ENCODE measurements at places on chromosomes 6 and 20. TPM values are rescaled to one million over a fixed set of nuclear protein-coding genes. Genes with fewer than 3 reads are reported as not detected.
A peak's percentile ranks its signal among the peaks of the same experiment; 100 is the strongest.

DNA sequence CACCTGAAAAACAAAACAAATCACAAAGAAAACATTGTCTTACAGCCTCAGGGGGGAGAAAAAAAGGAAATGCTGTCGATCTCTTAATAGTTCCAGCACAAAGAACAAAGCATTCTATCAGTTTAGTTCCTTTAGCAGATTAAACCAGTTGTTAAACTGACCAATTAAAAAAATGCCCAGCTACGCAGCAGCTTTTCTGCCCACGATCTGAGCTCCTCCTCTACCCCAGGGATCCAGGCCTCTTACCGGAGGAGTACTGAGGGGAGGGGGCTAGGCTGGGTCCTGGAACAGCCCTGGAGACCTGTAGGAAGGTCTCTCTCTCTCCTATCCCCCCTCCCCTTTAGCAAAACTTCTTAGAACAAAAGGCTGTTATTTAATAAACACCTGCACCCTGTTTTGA is 13.4 kb downstream of the PTK7 start:
- H3K4me1 ChIP-seq: peaks cover 35% of the 10 kb centered on the region
- DNase-seq: peak; percentile 54
- H3K27me3 ChIP-seq: no peaks in the 10 kb centered on the region
- H3K4me3 ChIP-seq: no peak overlapping the region
- peaks cover 2% of the 10 kb centered on the region for H3K36me3 ChIP-seq

GRCh38 chr6:136015531-136015930 is 164.0 kb downstream of the PDE7B start:
- peaks cover 4% of the 10 kb centered on the region for H3K4me1 ChIP-seq
- H3K27me3 ChIP-seq: no peaks in the 10 kb centered on the region
- no peak for DNase-seq
- no peak overlapping the region for H3K27ac ChIP-seq
- H3K4me3 ChIP-seq: no peak overlapping the region

DNA sequence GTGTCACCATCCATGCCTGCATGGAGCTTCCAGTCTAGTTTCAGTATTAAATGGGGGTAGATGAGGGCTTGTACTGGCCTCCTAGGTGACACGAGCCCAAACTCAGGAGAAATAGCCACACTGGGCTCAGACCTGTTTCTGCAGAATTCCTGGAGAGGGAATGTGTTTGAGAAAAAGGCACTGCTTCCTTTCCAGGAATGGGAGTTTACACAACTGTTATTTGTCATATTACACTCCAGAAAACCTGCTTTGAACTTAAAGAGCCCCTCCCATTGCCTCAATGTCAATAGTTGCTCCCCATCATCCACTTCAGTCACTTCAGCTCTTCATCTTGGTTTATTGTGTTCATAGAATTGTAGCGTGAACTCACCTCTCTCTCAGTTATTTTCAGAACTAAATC is 151.5 kb downstream of the CFAP61 start:
- no peak for DNase-seq
- no peak overlapping the region for H3K4me3 ChIP-seq
- no peaks in the 10 kb centered on the region for H3K27me3 ChIP-seq
- H3K27ac ChIP-seq: no peak overlapping the region
- peaks cover 3% of the 10 kb centered on the region for H3K4me1 ChIP-seq
- H3K36me3 ChIP-seq: no peaks in the 10 kb centered on the region

Gene STX11
- polyA plus RNA-seq: 62.7 TPM

Gene NKAIN4
- polyA plus RNA-seq: 0.10 TPM

Gene SNRNP48
- polyA plus RNA-seq: 4.6 TPM

DNA sequence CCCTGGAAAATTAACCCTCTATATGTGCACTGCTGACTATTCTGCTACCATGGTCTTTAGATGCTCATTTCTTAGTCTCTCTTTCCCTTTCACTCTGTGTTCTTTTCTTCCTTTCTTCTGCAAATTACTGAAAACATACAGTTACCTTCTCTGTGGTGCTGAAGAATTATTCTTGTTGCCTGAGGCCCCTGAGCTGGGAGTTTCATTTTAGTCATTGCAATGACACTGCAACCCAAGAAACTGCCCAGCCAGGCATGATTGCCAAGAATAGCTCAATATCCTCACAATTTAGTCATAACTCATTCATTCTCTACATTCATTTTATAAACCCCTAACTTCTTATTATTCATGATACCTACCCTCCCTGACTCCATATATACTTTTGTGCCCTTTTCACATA is 245.8 kb upstream of the RAB32 start:
- no peaks in the 10 kb centered on the region for H3K36me3 ChIP-seq
- no peaks in the 10 kb centered on the region for H3K27me3 ChIP-seq
- H3K27ac ChIP-seq: no peak overlapping the region
- H3K4me1 ChIP-seq: no peaks in the 10 kb centered on the region
- DNase-seq: no peak

Gene GABRR1
- polyA plus RNA-seq: not detected

Gene PTCRA
- 5.5 TPM for polyA plus RNA-seq

GRCh38 chr6:50823094-50823920 is 4.6 kb downstream of the TFAP2B start:
- no peak for DNase-seq
- no peak overlapping the region for H3K27ac ChIP-seq
- H3K36me3 ChIP-seq: no peaks in the 10 kb centered on the region
- peaks cover 9% of the 10 kb centered on the region for H3K4me1 ChIP-seq
- H3K4me3 ChIP-seq: no peak overlapping the region
- peaks cover 94% of the 10 kb centered on the region for H3K27me3 ChIP-seq

GRCh38 chr6:45654673-45655072 is 276.9 kb upstream of the SUPT3H start:
- no peak overlapping the region for H3K27ac ChIP-seq
- peaks cover 27% of the 10 kb centered on the region for H3K27me3 ChIP-seq
- no peaks in the 10 kb centered on the region for H3K36me3 ChIP-seq
- no peak overlapping the region for H3K4me3 ChIP-seq
- peaks cover 7% of the 10 kb centered on the region for H3K4me1 ChIP-seq

GRCh38 chr20:62066339-62066982 is 780 bp upstream of the TAF4 start:
- peak; percentile 82 for DNase-seq
- peaks cover 5% of the 10 kb centered on the region for H3K4me1 ChIP-seq
- H3K36me3 ChIP-seq: no peaks in the 10 kb centered on the region

Gene AHCY
- 116 TPM for polyA plus RNA-seq

Gene CDSN
- polyA plus RNA-seq: 0.10 TPM

GRCh38 chr20:50098259-50098658 is 14.7 kb downstream of the UBE2V1 start:
- no peaks in the 10 kb centered on the region for H3K27me3 ChIP-seq
- peaks cover 15% of the 10 kb centered on the region for H3K36me3 ChIP-seq
- DNase-seq: no peak
- H3K27ac ChIP-seq: no peak overlapping the region
- H3K4me3 ChIP-seq: no peak overlapping the region
- H3K4me1 ChIP-seq: no peaks in the 10 kb centered on the region

- DNase-seq: no peak
- H3K36me3 ChIP-seq: no peaks in the 10 kb centered on the region
- no peak overlapping the region for H3K4me3 ChIP-seq
Measured at GRCh38 chr20:59636766-59637370, 32.5 kb downstream of the PHACTR3 start.

DNA sequence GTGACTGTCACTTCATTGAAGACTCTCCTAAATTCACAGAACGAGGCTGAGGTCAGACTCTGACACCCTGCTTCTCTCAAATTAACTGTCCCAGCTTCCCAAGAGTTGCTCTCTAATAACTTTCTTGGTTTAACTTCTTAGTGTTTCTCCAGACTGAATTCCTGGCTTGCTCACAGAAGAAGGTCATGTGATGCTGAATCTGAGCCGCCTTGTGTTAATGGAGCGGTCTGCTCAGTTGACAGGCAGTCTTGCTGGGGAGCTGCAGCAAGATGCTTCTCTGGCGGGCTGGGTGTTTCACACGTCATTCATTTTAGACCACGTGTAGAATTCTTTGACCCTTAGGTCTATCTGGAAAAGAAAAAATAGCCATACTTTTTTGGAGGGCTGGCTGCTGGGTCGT is 107.3 kb downstream of the FOXO3 start:
- peaks cover 11% of the 10 kb centered on the region for H3K36me3 ChIP-seq
- no peak overlapping the region for H3K27ac ChIP-seq
- peaks cover 16% of the 10 kb centered on the region for H3K4me1 ChIP-seq
- no peaks in the 10 kb centered on the region for H3K27me3 ChIP-seq
- DNase-seq: peak; percentile 87

Gene WASF1
- polyA plus RNA-seq: 3.8 TPM

- no peaks in the 10 kb centered on the region for H3K27me3 ChIP-seq
- peak; percentile 28 for DNase-seq
- no peak overlapping the region for H3K27ac ChIP-seq
Measured at GRCh38 chr20:11267131-11267761, 593.4 kb upstream of the JAG1 start.

DNA sequence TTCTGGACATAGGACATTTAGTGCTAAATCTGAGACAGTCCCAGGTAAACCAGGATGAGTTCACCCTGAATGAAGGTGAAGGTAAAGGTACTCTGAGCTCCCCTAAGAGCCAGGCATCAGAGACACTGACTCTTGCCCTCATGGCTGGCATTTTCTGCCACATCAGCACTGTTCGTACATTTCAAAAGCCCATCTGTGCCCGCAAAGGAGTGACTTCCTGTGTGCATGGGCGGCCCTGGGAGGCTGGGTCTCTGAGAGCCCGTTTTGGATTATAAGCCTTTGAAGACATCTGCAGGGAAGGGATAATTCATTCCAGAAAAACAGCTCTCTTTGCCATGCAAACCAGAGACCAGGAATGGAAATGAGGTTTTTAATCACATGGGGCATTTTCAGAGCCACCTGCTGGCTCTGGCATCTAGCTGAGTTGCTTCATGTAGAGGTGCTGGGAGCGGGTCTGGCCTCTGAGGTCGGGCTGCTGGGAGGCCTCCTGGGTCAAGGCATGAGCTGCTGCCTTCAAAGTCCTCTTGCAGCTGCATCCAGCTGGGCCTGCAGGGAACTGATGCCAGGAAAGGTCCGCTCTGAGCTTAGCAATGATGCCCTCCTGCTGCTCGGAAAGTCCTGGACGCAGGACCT is 348.3 kb downstream of the DHX35 start:
- H3K4me3 ChIP-seq: no peak overlapping the region
- DNase-seq: peak; percentile 36
- H3K4me1 ChIP-seq: no peaks in the 10 kb centered on the region

Gene SLC22A16
- polyA plus RNA-seq: 0.37 TPM
